CD4-positive, alpha-beta T cell treated with Interleukin-17A for 4 hours (primary cell): ENCODE measurements at places on chromosomes 2 and 18.

DNA sequence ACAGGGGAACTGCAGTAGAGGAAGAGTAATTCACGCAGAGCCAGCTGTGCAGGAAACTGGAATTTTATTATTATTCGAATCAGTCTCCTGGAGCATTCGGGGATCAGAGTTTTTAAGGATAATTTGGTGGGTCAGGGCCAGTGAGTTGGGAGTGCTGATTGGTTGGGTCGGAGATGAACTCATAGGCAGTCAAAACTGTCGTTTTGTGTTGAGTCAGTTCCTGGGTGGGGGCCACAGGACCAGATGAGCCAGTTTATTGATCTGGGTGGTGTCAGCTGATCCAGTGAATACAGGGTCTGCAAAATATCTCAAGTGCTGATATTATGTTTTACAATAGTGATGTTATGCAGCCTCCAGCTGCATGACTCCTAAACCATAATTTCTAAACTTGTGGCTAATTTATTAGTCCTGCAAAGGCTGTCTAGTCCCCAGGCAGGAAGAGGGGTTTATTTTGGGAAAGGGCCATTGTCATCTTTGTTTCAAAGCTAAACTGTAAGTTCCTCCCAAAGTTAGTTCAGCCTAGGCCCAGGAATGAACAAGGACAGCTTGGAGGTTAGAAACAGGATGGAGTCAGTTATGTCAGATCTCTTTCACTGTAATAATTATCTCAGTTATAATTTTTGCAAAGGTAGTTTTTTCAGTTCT is 67.0 kb downstream of the ASAP2 start:
- DNase-seq, result no peak

- DNase-seq, result no peak
These were observed 26.3 kb upstream of the CFAP36 start for GRCh38 chr2:55493220-55493619.

DNA sequence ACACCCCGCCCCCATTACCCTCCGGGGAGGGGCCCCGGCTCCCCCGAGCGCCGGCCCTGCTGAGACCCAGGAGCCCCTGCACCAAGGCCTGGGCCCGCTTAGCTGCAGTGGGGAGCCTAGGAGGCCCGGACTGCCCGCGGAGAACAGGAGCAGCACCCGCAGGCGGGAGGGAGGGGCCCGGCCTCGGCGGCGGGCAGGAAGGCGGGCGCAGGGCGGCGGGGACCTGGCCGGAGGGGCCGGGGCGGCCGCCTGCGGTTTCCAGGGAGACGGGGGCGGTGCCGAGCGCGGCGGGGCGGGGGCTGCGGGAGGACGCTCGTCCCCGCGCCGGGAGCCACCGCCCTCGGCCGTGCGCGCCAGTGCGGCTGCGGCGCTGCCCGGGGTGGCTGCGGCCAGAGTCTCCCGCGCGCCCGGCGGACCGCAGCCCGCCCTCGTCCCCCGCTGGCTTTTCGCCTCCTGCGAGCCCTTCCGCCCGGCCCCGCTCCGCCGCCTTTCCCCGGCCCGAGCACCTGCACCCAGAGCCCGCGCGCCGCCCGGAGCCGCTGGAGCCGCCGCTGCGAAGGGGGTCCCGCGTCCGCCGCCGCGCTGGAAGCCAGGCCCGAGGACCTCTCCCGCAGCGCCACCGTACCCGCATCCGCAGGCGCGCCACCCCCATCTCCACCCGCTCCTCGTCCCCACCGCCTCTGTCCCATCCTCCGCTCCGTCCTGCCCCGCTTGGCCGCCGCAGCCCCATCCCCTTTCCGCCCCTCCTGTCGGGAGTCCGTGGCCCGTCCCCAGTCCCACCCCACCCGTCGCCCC is 17.2 kb downstream of the GPC1 start:
- DNase-seq, result peak; percentile 24

- DNase-seq, result no peak
These were observed 231.2 kb upstream of the LINC00305 start for GRCh38 chr18:64380117-64380516.

- DNase-seq, result no peak
These were observed 7.1 kb upstream of the NPPC start for GRCh38 chr2:231932985-231933915.

- no peak for DNase-seq
These were observed 67.7 kb upstream of the L3MBTL4 start for GRCh38 chr18:6482198-6482977.

GRCh38 chr2:58914733-58915505 is 673.8 kb upstream of the FANCL start:
- DNase-seq, result no peak

- no peak for DNase-seq
These were observed 19.5 kb upstream of the POMC start for GRCh38 chr2:25187729-25188350.

- DNase-seq, result no peak
These were observed 63.1 kb downstream of the METTL4 start for GRCh38 chr18:2508155-2508554.

GRCh38 chr18:75248426-75249174 is 38.0 kb downstream of the TSHZ1 start:
- DNase-seq, result no peak

DNA sequence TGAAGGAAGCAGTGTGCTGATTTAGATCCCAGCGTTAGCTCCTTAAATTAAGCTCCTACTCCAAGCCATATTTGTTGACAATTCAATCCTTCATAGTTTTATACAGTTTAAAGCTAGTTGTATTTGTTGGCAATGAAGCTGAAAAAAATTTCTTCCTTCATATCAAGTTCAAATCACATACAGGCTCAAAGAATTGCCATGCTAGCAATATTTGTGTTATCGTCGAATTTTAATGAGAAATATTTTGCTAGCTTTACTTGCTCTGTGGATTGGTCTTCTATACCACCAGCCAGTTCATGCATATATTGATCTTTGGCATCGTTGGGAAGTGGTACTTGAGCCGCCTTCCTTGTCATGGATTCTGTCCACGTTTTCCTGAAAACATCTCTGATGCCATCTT is 204.6 kb upstream of the HDAC4 start:
- no peak for DNase-seq

DNA sequence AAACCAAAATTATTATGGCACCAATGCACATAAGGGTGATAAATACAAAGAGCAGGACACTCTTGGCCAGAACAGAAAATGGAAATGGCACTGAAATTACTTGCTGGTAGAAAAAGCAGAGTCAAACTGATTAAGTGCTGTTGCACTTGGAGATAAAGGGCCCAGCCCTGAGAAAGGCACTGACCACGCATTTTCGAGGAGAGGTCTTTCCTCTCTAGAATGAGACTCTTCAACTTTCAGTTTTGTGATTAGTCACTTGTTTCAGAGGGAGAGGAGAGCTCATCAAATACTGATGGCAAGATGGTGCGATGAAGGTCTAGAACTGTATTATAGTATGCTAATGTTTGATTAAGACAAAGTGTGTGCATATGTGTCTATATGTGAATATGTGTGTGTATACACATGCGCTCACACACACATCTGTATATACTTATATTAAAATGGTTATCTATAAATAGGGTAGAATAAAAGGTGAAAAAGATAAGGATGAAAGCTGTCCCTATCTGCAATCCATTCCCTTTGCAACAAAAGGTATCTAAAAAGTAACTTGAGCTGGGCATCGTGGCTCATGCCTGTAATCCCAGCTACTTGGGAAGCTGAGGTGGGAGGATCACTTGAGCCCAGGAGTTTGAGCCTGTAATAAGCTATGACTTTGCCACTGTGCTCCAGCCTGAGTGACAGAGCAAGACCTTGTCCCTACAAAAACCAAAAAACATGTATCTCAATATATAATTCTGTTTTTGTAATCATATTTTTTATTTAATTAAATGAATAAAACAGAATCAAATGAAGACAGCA is 48.8 kb upstream of the ZDBF2 start:
- DNase-seq, result no peak

- no peak for DNase-seq
These were observed 9.3 kb downstream of the STAMBP start for GRCh38 chr2:73837847-73838585.

DNA sequence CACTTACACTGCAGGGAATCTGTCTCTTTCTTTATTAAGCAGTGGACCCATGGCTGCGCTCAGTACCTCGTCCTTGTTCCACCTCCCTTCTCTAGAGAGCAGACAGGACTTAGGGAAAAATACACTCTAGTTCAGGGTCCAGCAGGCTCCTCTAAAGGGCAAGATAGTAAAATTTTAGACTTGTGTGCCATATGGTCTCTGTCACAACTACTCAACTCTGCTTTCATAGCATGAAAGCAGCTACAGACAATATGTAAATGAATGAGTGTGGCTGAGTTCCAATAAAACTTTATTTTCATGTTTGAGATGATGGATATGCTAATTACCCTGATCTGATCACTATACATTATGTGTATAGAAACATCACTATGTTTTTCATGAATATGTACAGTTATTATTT is 163.1 kb downstream of the BABAM2 start:
- DNase-seq, result no peak

- peak; percentile 46 for DNase-seq
These were observed 91.7 kb upstream of the EPC2 start for GRCh38 chr2:148552675-148553331.

DNA sequence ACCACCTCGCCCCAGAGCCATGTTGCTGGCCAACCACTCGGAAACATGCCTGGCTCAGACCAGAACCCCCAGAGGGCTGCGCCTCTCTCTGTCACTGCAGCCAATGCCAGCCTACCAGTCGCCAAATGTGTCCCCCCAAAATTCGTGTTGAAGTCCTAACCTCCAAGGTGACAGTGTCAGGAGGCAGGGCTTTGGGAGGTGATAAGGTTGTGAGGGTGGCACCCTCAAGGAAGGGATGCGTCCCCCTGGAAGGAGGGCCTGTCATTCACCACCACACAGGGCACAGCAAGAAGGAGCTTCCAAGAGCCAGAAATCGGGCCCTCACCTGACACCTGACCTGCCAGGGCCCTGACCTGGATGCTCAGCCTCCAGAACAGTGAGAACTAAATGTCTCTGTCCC is 291.9 kb upstream of the SALL3 start:
- DNase-seq, result no peak

DNA sequence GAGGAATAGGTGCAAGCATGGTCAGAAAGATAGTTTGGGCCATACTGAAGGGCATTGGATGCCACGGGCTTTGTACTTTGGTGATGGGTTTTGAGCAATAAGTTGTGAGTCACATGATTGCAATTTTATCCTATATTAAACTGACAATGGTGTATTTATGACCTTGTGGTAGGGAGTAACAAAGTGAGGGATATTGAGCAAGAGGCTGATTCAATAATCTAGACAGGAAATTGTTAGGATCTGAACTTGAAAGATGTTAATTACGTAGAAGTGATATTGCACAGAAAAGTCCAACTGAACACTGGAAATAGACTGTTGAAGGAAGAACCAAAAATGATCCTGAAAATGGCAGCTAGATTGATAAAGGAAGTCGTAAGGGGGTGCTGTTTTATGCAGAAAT is 46.6 kb upstream of the TCF4 start:
- no peak for DNase-seq
